ENCODE measurements at places on chromosomes 1 and 21.

GRCh38 chr1:230308039-230308438 lies 118.1 kb downstream of the PGBD5 start:
- DNase-seq: no peak

GRCh38 chr1:210384625-210385024 lies 55.9 kb downstream of the HHAT start:
- DNase-seq: no peak

DNA sequence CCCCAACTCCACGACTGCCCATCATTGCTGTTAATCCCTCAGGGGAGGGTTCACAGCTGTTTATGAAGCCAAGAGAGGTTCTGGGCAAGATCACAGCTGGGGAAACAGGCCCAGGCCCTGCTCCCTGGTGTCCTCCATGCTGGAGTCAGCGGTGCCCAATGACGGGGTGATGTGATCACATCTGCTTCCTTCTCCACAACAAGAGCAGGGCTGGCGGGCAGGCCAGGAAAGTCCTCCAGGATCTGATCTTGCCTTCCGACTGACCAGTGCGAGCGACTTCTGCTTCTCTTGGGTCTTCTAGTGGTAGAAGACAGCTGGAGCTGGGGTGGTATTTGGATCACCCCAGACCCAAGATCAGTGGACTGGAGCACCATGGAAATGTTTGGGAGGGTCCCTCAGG lies 951 bp upstream of the LINGO4 start:
- DNase-seq: no peak

DNA sequence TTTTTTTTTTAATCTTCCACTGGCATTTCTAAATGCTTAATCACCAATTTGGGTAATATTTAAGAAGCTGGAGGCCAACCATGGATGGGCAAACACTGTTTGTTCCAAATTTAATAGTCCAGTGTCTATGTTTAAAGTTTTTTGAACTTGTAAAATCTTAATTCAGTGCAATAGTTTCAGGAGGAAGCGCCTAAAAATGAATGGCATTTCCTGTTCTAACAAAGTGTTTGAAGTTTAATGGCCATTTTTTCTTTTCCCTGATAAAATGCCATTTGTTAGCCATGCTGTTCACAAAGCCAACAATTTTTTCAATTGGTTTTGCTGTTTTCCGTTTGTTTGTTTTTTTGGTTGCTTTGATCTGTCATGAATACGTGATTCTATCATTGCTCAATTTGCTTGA lies 552.1 kb downstream of the LMO4 start:
- no peak for DNase-seq

GRCh38 chr1:60960891-60961461 lies 121.4 kb upstream of the NFIA start:
- DNase-seq: no peak

GRCh38 chr1:229283183-229283611 lies 12.3 kb downstream of the RAB4A start:
- DNase-seq: no peak

- DNase-seq: no peak
Measured at GRCh38 chr1:180800945-180801344, 111.8 kb upstream of the KIAA1614 start.

DNA sequence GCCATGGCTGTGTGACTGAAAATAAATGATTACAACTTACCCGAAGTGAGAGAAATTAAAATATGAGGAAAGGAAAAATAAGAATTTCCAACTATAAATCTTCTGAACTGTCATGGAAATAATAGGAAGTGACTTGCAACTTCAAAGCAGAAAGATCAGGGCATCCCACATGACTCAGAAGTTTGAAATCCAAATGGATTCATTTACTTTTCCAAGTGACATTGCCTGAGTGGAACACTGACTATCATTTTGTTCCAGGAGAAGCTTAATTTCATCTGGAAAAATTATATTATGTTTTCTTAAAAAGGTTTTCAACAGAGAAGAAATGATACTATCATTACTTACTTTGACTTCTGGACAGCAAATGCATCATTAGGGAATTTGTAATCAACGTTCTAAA lies 110.8 kb downstream of the GREM2 start:
- no peak for DNase-seq

GRCh38 chr1:90132306-90132705 lies 137.4 kb downstream of the ZNF326 start:
- DNase-seq: no peak

DNA sequence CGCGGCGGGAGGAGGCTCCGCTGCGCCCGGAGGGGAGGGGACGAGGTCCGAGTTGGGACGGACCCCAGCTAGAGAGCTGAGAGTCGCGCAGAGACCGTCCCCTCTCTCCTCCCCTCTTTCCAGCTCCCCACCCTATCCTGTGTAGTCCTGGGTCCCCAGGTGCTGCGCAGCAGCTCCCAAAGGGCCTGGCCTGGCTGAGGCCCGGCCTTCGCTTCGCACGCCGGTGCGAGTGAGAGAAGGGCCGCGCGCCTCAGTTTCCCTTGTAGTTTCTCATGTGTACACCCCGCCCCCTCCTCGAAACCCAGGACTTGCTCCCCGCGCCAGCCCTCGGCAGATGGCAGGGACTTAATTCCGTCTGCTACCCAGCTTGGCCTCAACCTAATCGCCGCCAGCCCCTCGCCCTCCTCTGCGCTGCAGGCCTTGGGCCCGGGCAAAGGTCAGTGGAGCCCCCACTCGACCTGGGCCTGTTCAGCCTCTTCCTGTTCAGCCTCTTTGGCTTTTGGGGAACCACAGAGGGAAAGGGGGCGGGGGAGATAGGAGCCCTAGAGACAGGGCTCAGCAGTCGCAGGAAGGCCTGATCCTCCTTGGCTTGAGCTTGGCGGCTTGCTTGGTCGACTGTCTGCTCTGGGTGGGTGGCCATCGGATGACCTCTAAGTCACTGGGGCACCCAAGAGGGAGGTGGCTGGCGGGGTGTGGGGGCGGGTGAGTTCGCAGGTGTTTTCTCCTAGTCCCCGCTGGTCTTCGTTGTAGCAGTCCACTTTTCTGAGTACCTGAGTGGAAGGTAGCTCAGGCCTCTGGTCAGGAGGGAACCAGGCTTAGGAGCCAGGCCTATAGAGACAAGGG lies 1.0 kb downstream of the ZNF687 start:
- DNase-seq: no peak

GRCh38 chr1:7447093-7447492 lies 324.0 kb upstream of the VAMP3 start:
- no peak for DNase-seq

DNA sequence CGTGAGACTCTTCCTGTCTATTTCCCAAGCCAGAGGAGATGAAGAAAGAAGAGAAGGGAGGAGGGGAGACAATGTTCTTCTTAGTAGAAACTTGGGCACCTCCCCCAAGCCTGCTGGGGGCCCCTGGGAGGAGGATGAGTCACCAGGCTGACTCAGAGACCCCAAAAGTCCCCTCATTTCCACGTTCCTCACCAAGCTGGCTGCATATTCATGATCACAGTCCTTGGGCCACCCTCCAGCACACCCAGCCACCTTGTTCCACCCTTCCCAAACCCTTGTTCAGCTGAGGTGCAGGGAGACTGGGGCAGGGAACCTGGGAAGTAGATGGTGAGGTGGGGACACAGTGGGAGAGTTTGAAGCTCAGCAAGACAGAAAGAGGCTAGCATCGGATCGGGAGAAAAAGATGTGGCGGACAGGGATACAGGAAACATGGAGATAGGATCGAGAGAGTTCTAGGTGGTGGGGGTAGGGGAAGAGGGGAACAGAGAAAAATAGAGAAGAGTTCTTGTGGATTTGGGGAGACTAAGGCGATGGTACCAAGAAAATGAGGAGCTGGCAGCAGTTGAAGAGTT lies 712 bp downstream of the RAB13 start:
- DNase-seq: no peak

DNA sequence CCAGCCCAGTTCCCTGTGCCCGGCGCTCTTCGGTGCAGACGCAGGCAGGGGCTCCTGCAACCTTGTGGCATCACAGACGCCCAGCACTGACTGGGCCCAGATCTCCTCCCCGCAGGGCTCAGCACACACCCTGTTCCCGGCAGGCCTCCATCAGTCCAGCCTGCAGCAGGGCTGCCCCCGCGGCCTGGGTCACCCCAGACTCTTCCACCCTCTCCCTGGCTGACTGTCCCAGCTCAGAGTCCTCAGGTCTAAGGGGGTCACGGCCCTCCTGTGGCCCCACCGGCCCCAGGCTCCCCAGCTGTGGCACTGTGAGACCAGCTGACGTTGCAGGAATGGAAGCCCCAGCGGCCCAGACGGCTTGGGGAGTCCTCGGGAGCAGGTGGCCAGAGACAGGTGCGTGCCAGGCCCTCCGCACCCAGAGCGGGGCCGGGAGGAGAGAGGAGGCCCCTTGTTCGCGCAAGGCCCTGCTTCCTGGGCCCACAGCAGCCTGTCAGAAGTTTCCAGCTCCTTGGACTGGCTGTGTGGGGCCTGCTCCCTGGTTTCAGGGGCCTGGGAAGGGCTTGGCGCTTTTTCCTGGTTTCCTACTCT lies 4.2 kb downstream of the B3GALT6 start:
- no peak for DNase-seq

DNA sequence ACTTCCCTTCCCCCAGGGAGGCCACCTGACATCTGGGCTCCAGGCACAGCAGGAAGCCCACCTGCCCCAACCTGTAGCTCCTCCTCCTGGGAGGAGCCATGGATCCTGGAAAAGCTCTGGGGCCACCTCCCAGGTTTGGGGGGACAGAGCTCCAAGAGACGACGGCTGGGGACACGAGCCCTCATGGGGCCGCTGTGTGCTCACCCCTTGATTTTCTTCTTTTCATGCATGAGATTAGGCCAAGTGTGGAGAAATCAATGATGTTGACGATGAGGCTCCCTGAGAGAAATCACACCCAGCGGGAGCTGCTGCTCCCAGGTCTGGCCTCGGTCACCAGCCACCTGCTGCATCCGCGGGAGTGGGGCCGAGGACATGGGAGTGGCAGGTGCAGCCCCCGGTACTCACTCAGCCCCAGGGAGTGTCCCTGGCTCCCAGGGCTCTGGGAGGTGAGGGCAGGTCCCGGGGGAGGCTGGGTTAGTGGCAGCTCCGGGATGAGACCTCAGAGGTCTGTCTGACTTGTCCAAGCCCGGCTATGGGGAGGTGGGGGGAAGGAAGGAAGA lies 8.7 kb downstream of the TNFRSF14 start:
- no peak for DNase-seq

GRCh38 chr1:61836649-61837048 lies 94.4 kb downstream of the PATJ start:
- DNase-seq: no peak

DNA sequence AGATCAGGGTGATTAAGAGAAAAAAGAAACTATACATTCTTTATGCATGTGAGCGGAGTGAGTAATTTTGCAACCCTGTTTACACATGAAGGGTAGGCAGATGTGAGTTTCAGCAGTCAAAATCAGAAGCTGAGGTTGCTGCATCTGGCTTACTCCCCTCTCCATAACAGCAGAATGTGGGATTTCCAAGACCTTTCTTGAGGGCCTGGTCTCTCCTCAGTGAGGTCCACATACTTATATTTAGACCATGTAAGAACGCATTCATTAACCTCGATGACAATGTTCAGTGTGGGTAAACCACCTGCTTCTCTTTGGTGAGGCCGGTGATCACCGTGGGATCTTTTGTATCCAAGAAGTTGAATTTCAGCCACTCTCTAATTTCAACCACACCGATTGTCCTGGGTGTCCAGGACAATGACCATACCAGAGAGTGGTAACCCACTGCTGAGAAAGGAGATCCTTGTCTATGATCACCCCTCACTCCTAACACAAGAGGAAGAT lies 18.7 kb upstream of the RAP1A start:
- no peak for DNase-seq

DNA sequence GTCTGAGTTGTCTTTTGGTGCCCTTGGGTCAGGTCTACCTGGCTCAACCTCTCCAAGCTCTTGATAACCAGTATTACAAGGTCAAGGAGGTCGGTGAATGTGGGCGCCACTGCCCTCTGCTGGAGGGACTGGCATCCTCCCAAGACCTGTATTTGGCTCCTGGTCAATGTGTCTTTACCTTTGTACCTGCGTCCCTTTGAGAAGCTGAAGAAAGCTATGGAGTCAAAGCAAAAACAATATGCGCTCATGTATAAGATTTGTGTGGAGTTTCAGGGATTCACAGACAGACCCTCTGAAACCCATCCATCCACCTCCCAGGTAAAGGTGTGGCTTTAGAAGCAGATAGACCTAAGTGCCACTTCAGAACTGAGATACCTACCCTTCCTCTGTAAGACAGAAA lies 61.8 kb upstream of the NBL1 start:
- peak; percentile 68 for DNase-seq

DNA sequence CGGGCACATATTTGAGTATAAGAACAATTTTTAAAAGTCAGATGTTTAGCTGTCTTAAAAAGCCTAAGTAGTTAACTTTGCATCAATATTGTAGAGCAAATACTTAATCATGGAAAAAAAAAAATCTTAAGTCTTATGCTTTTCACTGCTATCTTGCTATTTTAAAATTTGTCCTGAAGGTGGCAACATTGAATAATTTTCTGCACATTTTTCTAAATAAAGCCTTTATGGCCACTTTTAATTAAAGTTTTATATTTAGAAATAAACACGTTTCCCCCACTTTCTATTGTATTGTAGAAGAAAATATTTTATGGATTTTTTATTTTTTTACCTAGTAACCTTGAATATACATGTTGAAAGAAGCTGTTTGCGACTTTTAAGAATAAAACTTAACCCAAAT lies 198.8 kb downstream of the AMY1C start:
- DNase-seq: no peak

DNA sequence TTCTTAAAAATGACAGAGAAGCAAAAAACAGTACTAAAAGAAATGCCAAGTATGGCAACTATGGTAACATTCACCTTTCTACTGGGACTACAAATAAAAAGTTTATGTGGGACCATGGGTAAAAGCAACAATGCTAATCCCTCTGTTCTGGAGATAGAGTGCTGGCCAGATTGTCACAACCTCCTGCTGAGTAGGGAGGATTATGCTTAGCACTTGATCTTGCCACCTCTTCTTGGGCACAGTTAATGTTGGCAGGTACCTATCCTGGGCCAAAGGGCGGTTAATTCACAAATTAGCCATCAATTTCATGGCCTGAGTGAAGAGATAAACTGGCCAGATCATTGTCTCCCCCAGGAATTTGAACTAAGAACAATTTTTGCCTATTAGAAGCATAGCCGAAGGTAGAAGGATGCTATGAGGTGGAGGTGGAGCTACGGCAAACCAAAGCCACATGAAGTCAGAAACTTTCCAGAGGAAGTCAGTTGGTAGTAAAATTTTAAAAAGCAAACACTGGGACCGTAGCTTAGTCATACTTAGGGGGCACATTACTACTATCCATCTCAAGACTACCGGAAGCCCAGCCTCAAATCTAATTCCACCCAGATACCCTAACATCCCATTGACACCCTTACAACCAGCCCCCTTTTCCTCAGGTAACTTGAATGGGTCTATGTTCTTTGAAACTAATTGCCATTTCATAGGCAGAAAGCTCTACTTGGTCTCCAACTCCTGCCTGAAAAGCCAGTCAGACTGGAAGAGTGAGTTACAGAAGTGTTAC lies 2.7 kb downstream of the SCYL3 start:
- no peak for DNase-seq

Measured in activated T-helper 9 cell treated with anti-CD3 and anti-CD28 coated beads, Interleukin-2, amount 50 U/mL, for 16 hours (primary cell).